ENCODE measurements at places on chromosomes 13 and 19.
A peak's percentile ranks its signal among the peaks of the same experiment; 100 is the strongest.

GRCh38 chr13:90154311-90154960, 1193.1 kb upstream of the MIR17HG start:
- DNase-seq, result no peak

GRCh38 chr13:52366291-52366690, 39.7 kb downstream of the THSD1 start:
- DNase-seq, result no peak

DNA sequence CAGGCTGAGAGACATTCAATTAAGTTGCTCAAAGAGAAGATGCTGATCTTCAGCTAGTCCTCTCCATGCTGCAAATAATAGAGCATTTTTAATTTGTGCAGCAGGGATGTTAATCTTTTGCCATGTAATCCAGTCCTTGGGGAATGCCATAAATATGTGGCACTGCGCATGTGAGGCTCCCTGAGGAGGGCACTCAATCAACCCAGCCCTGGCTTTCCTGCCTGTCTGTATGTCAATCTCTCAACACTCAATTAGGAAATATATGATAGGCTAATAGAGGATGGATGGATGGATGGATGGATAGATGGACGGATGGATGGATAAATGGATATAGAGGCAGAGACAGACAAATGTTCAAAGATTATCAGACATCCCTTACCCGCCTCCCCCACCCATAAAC, 31.6 kb upstream of the POP4 start:
- DNase-seq, result no peak

- DNase-seq, result no peak
Observed at GRCh38 chr19:35105411-35106290, 10.0 kb upstream of the FXYD3 start.

DNA sequence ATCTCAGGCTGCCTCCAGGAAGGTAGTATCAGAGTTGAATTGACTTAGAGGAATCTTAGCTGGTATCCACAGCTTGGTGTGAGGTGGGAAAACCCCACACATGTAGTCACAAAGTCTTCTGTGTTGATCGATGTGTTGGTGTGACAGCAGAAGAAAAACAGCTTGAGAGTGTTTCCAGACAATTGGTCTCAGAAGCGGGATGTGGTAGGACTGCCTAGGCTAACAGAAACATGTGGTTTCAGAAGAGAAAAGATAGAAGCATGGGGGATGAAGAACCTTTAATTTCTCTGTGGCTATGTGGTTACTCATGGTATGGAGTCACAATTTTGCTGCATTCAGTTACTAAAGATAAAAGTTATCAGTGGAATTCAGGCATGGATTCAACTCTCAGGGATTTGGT, 134.7 kb upstream of the SLITRK5 start:
- DNase-seq, result no peak

DNA sequence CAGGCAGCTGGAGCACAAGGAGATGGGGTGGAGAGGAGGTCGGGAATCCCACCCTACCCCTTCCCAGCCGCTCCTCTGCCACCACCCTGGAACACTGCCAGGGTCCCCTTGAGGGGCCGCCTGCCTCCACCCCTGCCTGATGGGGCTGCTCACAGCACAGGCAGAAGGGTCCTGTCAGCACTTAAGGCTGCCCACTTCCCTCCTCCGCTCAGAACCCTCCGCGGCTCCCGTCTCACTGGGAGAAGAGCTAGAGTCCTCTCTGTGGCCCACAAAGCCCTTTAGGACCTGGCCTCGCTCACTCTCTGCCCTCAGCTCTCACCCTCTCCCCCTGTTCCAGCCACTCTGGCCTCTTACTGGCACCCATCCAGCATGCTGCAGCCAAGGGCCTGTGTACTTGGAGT, 3.4 kb upstream of the POLD1 start:
- DNase-seq, result no peak

- DNase-seq, result peak; percentile 34
Observed at GRCh38 chr19:49749055-49749716, 13.9 kb downstream of the TSKS start.

GRCh38 chr13:69935043-69935442, 172.6 kb upstream of the ATXN8OS start:
- DNase-seq, result no peak

DNA sequence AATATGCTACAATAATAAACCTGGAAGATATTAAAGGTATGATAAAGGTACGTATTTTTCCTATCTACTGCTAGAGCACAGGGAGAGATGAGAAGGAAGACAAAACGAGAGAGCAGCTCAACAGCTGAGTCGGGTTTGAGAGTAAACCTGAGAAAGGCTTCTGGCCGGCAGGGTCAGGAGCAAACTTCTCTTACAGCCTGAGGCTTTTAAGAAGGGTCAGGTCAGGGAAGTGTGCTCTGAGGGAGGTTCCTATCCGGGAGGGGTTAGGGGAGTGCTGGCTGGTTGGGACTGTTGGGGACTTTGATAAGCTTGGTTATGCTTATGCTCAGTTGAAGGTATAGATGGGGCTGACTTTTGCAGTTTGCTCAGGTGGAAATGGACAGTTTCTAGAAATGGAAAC, 77.7 kb upstream of the PRR20A start:
- no peak for DNase-seq

DNA sequence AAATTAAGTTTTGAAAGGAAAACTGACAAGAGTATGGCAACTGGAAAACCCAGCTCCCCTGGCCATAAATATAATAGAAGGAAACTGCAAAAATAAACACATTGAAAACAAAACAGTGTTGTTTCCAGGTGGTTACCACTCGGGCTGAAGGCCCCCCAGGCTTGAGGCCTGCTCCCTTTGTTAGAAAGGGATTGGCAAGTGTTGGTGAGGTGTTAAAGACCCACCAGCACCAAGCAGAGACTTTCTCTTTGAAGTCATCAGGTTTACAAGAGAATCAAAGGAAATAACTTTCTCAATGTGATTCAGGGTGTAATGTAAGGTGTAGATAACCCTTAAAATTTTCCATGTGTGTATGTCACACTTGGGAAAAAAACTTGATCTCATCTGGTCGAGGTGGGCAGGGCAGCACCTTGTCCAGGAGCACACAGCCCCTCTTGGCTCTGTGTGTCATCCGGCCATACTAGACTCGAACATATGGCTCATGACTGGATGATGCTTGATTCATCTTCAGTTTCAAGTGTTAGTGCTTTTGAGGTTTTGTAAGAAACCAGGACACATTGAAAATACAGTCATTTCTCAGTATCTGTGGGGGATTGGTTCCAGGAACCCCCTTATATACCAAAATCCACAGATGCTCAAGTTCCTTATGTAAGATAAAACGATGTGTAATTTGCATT, 7.8 kb downstream of the ACTN4 start:
- no peak for DNase-seq

DNA sequence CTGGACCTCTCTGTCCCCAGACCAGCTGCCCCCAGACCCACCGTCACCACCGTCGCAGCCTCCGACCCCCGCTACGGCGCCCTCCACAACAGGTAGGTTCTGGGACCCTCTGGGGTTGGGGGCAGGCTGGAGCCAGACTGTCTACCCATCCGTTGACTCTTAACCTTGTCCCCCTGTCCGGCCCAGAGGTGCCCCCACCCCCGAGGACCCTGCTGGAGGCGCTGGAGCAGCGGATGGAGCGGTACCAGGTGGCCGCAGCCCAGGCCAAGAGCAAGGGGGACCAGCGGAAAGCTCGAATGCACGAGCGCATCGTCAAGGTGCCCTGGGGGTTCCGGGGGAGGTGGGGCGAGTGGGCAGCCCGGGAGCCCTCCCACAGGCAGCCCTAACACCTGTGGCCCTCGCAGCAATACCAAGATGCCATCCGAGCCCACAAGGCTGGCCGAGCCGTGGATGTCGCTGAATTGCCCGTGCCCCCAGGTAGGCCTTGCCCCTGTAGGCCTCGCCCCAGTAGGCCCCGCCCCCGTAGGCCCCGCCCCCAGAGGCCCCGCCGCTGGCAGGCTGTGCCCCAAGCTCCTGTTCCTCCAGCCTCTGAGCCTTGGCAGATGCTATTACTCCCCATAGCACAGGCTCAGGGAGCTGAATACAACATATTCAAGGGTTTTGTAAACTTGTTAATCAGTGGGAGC, 12.9 kb downstream of the CC2D1A start:
- DNase-seq, result no peak

Data from NCI-H446 (cell line).